ENCODE measurements at places on chromosomes 4 and X.

GRCh38 chrX:49956313-49956712 is 33.9 kb downstream of the CLCN5 start:
- no peak for DNase-seq

GRCh38 chr4:174012886-174013259 is 270.6 kb downstream of the FBXO8 start:
- no peak for DNase-seq

DNA sequence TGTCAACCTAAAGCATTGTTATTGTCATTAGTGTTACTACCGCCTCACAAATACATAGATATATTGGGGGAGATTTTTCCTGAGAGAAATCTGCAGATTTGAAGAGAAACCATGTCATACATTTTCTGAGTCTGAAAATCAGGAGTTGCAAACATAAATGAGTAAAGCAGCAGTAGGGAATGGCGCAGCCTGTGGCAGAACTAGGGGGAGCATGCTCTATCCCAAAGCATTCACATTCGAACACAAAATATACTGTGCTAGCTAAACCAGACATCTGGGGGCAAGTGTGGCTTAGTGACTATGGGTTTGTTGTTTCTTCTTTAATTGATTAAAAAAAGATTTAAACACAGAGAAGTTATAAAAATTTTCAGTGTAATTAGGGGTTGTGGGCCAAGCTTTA is 83.2 kb downstream of the CPE start:
- DNase-seq: no peak

GRCh38 chrX:29090811-29091210 is 503.6 kb downstream of the IL1RAPL1 start:
- no peak for DNase-seq
